ENCODE measurements at places on chromosomes 12 and 14.

- DNase-seq, result peak; percentile 25
These were observed 6.1 kb upstream of the AAAS start for GRCh38 chr12:53327435-53328042.

DNA sequence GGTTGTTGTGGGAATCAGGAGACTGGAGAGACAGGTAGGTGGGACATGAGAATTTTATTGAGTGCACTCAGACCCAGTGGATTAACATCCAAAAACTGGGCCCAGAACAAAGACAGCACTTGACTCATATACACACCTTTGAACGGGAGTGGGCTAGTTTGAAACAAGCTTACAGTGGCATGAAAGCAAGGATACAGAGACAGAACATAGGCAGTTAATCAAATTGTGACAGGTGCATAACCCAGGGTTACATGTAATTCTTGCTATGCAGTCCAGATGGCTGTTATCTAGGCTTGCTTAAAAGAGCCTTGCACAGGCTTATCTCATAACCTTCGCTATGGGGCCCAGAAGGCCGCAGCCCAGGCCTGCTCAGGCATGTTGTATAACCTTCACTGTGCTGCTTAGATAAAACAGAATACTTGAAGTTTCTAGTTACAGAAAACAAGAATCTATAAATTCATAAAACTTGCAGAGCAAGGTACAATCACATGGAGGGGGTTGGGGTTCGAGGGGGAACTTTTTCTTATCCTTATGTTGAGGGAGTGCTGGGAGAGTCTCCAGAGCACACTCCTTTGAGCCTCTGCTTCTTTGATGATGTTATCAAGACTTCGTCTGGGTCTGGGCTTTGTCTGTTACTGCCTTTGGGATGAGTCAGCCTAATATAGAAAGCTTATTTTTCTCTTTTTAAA, 81.7 kb downstream of the TNFAIP2 start:
- no peak for DNase-seq

DNA sequence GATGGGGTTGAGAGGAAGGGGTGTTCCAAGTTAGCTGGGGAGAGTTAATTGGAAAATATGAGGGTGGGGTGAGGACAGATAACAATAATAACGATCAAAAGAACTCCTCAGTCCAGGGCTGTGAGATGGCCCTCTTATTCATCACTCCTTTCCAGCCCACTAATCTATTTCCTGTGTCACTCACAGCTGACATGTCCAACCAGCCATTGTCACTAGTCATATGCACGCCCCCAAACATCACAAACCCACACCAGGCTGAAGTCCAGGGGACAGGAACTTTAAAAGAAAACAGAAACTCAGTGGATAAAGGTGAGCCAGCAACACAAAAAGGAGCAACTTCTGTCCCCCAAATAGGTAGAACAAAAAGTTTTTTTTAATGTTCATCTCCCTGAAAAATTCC, 911 bp downstream of the CALCOCO1 start:
- no peak for DNase-seq

GRCh38 chr14:104795781-104796686, 486 bp upstream of the AKT1 start:
- DNase-seq, result peak; percentile 81

DNA sequence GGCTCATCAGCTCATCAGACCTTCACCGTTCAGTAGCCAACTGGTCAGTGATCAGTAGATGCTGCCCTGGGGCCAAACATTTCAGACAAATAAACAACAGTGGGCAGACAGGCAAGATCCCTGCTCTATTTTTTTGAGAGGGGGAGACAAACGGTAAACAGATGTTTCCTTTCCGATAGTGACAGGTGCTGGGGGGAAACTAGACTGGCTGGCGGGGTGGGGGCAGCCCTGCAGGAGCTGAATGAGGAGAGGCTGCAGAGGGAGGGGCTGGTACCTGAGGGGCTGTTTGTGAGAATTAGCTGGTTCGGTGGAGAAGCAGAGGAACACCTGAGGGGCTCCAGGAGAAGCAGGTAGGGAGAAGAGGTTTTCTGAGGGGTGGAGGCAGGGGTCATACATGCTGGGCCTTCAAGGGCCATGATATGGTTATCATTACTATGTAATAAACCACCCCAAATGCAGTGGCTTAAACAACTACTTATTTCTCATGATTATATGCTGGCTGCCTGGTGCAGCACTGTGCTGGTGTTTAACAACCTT, 8.2 kb upstream of the GOLGA3 start:
- DNase-seq, result no peak

- DNase-seq, result peak; percentile 95
These were observed 37.3 kb downstream of the ACTN1 start for GRCh38 chr14:68941820-68942219.

- peak; percentile 72 for DNase-seq
These were observed 165.5 kb upstream of the PLXNC1 start for GRCh38 chr12:93982771-93983315.

- DNase-seq, result no peak
These were observed 5.6 kb upstream of the IL26 start for GRCh38 chr12:68231229-68231628.

DNA sequence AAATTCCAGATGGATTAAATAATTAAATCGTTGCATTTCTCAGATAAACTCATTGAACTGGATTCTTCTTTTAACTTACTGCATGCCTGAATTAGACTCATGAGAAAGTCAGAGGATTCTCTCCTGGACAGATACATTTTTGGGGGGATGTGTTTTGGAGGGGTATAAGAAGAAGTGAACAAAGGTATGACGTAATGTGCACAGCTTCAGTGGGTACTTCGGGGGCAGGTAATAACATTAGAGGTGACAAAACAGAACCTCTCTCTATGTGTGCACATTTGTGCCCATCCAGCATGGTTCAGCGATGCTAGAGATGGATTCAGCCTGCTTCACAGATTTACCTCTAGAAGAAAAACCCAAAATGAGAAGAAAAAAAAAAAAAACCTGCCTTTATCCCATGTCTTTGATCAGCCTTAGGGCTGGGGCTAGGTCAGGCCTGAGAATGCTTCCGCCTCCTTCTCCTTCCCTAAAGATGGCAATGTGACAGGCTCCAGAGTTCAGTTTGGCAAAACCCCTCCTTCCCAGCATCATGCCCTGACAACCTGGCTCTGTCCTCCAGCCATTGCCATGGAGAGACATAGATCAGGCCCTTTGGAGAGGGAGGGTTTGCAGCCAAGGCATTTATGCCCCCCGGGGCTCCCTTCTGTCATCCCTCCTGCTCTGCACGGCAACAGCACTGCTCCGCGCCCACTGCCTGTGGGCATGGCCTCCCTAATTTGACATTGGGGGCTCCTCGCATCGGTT, 166.7 kb downstream of the KCNA5 start:
- DNase-seq, result no peak

DNA sequence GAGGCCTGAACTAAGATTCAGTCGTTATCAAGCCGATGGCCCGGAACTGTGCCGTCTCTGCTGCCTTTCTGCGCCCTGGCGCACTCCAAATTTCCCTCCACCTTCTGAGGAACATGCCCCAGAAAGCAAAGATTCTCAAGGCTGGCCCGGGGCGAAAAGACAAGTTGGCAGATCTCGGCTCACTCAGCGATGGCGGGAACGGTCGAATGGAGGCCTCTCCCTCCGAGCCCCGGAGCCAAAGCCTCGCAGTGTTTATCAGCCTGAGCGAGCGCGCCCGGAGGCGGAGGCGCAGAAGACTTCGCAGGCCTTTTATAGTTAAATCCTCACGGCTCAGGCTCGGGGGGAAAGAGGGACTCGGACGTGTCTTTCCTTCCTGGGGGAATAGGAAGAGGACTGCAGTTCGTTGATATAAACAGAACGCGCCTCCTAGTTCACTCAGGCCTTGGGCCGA, 5.6 kb downstream of the TBX5 start:
- DNase-seq, result no peak

DNA sequence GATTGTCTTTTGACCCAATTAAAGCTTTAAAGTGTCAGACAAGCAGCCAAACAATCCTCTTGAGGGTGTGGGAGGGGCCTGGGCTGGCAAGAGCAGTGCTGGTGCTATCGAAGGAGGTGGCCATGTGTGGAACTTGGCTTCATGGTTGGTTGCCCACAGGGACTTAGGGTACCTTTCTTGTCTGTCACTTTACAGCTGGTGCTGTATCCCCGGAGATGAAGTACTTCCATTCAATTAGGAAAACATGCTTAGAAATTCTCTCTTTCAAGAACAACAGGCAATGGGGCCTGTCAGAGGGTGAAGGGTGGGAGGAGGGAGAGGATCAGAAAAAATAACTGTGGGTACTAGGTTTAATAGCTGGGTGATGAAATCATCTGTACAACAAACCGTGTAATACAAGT, 86.5 kb downstream of the DAAM1 start:
- peak; percentile 73 for DNase-seq

DNA sequence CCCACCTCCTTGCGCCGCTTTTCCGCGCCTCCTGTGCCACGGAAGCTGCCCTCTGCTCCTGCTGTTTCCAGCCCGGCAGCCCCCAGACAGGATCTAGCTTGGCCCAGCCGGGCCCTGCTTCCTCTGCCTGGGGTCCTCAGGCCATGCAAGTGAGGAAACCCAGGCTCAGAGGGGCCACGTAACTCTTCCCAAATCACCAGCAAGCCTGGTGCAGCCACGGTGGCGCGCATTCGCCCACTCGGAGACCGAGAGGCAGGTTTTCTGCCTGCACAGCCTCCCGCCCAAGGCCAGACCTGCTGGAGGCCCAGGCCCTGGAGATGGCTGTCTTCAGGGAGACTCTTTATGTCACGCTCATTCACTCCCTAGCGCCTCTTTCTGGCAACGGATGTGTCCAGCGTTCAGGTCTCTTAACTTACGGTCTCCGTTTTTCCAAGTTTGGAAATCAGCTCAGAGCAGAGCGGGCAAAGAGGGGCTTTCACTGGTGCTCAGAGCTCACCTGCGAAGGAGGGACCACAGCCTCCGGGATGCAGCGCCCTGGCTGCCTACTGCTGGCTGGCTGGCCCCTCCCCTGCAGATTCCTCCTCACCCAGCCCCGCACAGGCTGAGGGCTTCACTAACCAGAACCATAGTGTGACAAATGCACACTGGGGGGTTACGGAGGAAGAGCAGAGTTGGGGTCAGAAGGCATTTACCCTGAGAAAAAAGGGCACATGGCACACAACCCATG, 20.6 kb upstream of the CEP170B start:
- DNase-seq, result peak; percentile 16

GRCh38 chr14:100364403-100364802, 41.3 kb downstream of the SLC25A47 start:
- DNase-seq, result no peak
